NCI-H524 treated with DMSO at 0.1 percent for 48 hours (cell line): ENCODE measurements at places on chromosomes 6 and 20.

DNA sequence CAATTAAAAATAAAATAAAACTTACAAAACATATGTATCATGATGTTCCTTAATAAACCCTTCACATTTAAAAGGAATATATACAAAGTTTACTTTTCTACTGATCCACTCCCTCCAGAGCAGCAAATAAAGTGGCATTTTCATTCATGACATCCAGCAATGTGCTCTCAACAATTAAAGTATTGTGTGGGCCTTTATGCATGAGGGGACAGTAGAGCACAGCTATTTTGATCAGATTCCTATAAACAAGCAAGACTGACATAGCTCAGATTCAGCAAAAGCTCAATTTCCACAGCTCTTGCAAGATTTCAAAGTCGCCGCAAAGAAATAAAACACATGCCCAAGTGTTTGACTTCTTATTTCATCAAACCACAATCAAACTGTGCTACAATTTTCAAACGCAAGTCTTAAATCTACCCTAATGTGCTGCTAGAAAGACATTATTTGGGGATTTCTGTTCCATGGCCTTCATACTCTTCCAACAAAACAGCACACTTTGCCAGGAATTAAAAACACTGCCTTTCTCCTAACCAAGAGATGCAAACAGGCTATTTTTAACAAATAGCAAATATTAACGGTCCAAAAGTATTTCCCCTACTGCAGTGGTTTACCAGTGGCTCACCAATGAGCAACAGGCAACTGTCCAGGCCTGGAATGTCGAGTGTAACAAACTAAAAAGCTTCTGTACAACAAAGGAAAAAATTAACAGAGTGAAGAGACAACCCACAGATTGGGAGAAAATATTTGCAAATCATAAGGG lies 52.3 kb downstream of the MBOAT1 start:
- DNase-seq = no peak

- no peak for DNase-seq
Observed at GRCh38 chr6:53413326-53413725, 64.6 kb upstream of the ELOVL5 start.

- DNase-seq = no peak
Observed at GRCh38 chr20:62393335-62393665, 6.4 kb downstream of the RPS21 start.

DNA sequence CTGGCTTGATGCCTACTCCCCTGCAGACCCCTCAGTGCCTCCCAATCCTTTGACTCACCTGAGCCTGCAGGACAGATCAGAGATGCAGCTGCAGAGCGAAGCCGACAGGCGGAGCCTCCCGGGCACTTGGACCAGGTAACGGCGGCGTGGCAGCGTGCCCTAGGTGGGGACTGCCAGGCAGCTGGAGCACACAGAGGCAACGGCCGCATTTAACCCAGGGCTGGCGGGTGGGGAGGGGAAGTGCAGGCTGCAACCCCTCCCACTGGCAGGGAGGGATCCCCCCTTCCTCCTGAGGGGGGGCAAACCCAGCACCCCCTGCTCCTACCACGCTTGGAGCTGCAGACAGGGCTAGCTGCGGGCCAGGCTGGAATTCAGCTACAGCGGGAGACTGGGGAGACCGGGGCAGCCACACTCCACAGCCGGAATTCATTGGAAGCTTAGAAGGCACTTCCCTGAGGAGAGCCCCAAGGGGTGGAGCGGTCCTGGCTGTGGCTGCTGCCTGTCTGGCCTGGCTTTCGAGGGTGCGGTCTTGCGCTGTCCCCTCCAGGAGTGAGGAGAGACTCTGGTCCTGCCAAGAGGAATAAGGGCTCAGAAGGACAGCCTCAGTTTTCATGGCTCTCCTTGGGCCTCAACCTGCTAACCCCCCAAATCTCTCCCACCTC lies at the start of gene MATN4:
Gene MATN4 (minus strand): TSS at position 183 of the 662 bp plus-strand sequence. CDS start 2,717 bp downstream, outside the sequence.
- no peak for DNase-seq

- peak; percentile 39 for DNase-seq
Observed at GRCh38 chr6:152380993-152381898, 255.9 kb downstream of the SYNE1 start.

GRCh38 chr6:145699462-145699861 lies 35.9 kb downstream of the EPM2A start:
- DNase-seq = no peak

DNA sequence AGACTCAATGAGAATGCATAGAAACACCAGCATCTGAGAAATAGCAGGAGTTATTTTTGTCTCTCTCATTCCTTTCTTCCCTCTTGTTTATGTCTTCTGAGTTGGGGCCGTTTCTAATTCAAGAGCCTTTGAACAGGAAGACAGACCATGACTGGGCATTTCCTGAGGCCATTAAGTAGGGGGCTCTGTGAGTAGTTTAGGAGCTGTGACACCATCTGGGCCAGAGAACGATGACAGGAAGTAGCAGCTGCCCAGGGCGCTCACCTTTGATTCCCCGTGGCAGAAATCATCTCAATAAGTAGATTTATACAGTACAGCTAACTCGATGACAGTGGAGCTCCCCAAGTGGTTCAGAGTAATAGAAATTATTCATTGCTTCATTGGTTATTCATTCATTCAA lies 298.4 kb upstream of the PLN start:
- peak; percentile 28 for DNase-seq
